ENCODE measurements at places on chromosomes 2 and 18. TPM values are rescaled to one million over a fixed set of nuclear protein-coding genes. Genes with fewer than 3 reads are reported as not detected.
A peak's percentile ranks its signal among the peaks of the same experiment; 100 is the strongest.

DNA sequence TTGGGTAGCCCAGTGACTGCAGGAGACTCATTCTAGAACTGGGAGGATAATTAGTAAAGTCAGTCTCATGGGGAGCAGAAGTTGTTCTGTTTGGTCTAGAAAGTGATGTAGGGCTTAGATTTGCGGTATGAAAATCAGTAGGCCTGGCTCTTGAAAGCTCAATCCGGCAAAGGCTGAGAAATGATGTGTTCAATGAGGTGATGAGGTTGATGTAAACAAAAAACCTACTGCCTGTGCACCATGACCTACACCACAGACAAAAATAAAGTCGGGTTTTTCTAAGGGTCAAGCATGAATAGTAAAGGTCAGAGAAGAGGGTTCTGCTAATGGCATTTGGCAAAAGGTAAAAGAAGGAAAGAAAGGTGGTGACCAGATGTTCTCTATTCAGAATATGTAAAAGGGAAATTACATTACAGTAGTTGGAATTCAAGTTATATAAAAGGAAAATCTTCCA, 80.8 kb upstream of the COL5A2 start:
- DNase-seq = no peak

NYAP2 gene
- 2.0 TPM for total RNA-seq

GRCh38 chr2:178298785-178299212, 104.5 kb downstream of the OSBPL6 start:
- DNase-seq = no peak

- DNase-seq = peak; percentile 76
These were observed 110.0 kb downstream of the HDAC4 start for GRCh38 chr2:239290618-239291474.

DNA sequence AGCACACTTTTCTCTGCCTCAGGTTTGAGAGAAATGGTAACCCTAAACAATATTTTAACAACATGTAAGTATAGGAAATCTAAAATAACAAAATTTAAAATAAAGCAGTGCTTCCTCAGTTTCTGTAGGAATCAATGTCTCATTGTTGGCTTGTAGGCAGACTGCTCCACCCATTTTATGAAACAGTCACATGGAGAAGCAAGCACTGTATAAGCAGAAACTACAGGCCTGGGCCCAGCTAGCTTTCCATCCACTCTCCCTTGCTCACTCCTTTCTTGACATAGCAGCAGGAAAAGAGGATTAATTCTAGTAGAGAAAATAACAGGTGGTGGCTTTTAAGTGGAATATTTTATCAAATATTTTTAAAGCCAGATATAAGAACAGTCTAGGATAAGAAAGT, 97.2 kb downstream of the PLEKHM3 start:
- no peak for DNase-seq

- no peak for DNase-seq
These were observed 97.1 kb downstream of the ASAP2 start for GRCh38 chr2:9303528-9304225.

GRCh38 chr2:143356736-143357446, 227.7 kb downstream of the ARHGAP15 start:
- DNase-seq = no peak

DNA sequence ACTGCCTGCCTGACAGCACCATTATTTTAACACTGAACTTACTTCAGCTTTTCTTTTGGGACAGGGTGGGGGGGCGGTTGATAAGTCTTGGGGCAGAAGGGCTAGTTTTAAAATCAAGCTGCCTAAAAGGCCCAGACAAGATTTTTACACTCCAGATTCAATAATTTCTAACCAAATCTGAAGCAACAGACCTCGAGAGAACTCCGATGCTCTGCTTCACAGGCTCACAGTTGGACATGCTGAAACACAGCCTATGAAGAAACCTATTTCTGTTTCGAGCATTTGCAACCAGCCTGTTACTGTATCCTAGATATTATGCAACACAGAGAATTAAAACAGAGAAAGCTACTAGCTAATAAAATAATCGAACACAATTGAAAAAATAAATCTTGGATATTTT, 1.3 kb upstream of the MYT1L start:
- no peak for DNase-seq

GRCh38 chr2:18238209-18238608, 322.2 kb downstream of the RDH14 start:
- no peak for DNase-seq
